HEK293T (cell line): ENCODE measurements at places on chromosomes 13 and 19.
A peak's percentile ranks its signal among the peaks of the same experiment; 100 is the strongest.

DNA sequence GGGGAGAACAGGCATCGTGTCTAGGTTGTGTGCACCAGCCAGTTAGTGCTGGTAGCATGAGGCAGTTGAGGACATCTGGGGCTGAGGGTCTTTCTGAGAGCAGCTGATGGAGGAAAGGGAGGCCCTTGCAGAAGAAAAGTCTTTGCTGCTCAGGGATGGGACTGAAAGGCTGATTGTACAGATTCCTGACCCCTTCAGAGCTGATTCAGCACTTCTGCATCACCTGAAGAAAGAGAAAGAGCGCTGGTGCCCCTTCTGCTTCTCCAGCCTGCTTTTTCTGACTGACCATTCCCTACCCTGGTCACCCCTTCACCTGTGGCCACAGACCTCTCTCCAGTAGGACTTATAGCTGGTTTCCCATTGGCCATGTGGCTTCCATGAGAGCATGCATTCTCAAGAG is 476.2 kb downstream of the TSHZ3 start:
- no peak for DNase-seq

DNA sequence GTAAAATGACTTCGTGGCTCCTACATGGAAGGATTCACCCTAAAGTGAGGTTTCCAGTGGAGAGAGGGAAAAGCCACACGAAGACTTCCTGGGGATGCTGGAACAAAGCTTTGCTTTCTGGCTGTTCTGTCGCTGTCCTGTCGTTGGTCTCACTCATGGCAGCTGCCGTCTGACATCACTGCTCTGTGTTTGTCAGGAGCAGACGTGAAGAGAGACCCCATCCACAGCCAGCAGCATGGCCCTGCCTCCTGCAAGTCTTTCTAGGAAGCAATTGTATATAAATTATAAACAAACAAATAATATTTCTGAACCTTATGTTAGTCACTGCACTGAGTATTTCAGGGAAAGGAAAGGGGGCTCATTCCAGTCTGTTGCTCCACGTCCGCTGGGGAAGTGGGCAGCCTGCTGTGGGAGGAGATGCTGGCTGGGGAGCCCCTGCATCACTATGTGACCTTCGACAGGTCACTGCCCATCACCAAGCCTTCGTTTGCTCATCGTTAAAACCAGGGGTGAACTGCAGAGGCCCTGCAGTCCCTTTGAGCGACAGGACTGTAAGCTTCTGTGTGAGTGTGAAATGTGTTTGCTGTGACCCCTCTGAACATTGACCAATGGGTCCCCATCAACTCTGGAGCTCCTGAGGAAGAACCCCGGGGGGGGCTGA is 151.0 kb downstream of the DCT start:
- DNase-seq = no peak

- no peak for DNase-seq
Measured at GRCh38 chr13:52695856-52696255, 43.2 kb downstream of the SUGT1 start.

DNA sequence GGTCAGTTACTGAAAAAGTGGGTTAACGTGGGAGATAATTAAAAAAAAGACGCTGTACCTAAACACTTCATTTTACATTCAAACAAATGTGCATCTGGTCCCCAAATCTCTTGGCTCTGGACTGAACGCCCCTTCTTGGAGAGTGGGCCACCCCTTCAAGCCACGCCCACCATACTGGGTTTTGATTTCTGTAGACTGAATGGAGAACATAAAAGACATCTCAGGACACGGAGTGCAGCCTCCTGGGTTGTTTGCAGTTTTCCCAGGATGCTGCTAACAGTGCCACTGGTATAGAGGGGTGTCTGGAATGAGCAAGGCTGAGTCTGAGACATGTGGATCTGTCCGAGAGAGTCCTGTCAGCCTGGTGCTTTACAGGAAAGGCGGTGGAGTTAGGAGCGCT is 10.6 kb downstream of the TFDP1 start:
- DNase-seq = no peak

DNA sequence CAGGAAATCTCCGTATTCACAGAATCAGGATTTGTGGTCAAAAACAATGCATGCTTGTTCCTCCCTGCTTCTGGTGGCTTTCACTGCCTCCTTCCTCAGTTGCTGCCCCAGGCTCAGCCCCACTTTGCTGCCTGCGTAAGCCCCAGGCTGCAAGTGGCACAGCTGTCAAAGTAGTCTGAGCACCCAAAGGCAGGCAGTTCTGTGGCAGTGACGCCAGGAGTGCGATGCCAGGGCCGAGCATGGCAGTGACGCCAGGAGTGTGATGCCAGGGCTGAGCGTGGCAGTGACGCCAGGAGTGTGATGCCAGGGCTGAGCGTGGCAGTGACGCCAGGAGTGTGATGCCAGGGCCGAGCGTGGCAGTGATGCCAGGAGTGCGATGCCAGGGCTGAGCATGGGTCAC is 77.3 kb upstream of the GPR183 start:
- DNase-seq = no peak

GRCh38 chr13:108940121-108940520 is 310.7 kb downstream of the MYO16 start:
- DNase-seq = no peak

GRCh38 chr19:16435238-16435917 is 36.4 kb downstream of the EPS15L1 start:
- no peak for DNase-seq

GRCh38 chr13:113877149-113877990 is 13.5 kb upstream of the GAS6 start:
- DNase-seq = no peak

DNA sequence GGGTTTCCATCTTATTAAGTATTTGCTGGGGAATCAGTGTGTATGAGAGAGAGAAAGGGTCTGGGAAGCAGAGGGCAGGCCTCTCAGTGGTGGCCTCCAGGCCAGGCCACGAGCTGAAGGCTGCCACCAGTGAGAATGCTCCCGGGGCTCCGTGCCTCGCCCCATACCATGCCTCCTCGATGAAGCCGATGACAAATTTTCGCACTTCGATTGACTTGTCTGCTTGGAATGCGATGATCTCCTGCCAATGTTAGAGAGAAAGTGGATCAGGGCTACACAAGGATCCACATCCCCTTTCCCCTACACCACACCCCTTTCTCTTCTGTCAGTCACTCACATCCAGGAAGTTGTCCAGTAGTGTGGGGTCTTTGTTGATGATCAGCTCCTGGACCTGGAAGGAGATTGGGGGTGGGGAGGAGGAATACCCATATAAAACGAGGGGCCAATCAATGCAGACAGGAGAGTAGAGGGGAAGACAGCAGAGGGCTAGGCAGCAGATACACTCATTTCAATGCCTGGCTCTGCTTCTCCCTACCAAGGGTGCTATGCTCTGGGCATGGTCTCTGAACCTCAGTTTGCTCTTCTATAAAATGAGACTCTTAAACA is 10.7 kb downstream of the SYMPK start:
- DNase-seq = no peak

GRCh38 chr19:5341448-5341820 is 822 bp upstream of the PTPRS start:
- no peak for DNase-seq

DNA sequence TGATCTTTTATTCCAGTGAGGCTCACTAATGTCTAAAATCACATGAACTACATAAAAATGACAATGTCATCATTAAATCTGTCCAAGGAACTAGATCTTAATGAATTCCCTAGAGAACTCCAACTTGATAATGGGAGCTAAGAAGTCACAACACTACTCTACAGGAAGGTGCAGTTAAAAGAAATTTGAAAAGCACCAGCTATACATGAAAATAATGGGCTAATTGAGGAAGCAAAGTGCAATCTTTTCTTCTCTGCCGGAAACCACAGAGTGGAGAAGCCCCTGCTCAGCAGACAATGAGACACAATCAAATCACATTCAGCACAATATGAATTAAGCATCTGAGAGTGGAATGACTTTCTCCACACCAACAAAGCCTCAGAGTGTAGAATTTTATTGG is 261.7 kb downstream of the LHFPL6 start:
- DNase-seq = no peak

DNA sequence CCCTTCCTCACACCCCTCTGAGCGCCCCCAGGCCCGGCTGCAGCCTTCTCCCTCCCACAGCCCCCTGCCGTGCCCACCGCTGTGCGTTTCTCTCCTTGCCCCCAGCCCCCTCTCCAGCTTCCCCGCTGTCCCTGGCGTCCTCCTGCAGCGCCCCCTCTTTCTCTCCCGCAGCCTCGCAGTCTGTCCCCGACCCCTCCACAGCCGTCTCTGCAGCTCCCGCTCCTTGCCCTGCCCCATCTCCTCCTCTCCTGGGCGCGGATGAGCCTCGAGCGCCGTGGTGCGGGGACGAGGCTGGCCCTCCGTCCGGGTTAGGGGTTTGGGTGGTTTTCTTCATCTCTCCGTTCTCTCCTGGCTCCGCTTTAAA is 1.1 kb downstream of the KMT5C start:
- no peak for DNase-seq

DNA sequence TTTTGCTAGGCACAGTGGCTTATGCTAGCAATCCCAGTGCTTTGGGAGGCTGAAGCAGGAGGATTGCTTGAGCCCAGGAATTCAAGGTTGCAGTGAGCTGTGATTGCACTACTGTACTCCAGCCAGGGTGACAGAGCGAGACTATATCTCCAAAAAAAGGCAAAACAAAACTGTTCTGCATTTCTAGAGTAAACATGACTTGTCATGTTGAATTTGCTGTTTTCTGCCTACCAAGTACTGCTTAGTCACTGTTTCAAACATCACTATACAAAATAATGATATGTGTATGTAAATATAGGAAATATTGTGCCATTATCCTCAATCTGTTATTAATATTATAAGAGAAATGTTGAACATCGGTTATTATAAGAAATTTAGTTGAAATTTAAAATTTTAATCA is 9.2 kb downstream of the RFC3 start:
- no peak for DNase-seq

- no peak for DNase-seq
Measured at GRCh38 chr19:46404753-46405468, 8.5 kb downstream of the CCDC8 start.

GRCh38 chr19:271856-272255 is 19.3 kb downstream of the PLPP2 start:
- DNase-seq = no peak

GRCh38 chr19:47663435-47663910 is 49.7 kb upstream of the EHD2 start:
- no peak for DNase-seq

- DNase-seq = no peak
Measured at GRCh38 chr13:41383386-41383785, 72.3 kb downstream of the NAA16 start.

DNA sequence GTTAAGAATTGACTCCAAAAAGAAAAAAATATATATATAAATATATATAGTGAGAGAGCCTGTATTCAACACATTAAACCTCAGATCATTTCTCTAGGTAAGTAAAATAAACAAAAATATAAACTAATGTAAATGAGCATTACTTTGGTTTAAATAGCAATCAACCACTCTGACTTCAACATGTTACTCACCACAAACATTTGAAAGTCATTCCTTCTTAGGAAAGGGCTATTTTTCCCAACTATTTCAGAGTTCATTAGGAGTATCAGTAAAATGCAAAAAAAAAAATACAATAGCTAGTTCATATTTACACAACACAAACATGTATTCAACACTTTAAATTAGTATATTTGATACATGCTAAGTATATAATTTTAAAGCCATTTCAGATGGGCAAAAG is 40.5 kb downstream of the KLF12 start:
- no peak for DNase-seq

DNA sequence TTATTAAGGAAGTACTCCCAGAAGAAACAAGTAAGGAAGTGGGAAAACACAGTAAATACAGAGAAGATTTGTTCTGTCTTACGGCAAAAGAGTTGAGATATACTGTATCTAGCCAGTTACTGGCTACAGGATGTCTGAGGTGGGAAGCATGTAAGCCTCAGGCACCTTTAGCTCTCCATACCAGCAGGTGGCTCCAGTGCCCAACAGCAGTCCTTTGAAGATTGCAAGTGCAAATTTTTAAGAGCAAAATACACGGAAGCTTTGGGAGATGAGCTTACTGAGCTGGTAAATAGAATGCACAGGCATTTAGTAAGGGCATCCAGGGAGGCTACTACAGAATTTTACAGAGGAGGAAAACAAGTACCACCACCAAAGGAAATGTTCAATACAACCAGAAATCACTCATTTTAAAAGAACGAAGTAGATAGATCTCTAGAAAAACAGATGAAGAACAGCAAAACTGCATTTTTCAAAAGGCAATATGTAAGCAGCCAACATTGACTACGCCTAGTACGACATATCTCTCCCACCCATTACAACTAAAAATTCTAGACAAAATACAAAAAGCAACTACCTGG is 57.9 kb upstream of the VSTM2B start:
- peak; percentile 23 for DNase-seq

DNA sequence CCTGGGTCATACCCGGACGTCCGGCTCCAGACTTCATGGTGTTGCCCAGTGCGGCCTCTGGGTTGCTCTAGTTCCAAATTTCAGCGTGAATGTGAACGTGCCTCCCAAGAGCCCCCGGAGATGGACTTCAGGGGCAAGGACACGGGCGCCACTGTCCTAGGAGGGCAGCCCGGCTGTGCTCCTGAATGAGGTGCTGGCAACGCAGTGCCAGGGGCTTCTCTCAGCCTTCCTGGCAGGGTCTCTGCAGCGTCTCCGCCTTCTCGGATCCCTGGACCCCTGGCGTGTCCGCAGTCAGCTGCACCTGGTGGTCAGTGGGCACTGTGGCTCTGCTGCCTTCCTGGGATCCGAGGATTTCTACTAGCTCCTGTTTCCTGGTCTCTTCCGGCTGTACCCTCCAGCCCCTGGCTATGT is 101.7 kb upstream of the MCF2L start:
- no peak for DNase-seq

DNA sequence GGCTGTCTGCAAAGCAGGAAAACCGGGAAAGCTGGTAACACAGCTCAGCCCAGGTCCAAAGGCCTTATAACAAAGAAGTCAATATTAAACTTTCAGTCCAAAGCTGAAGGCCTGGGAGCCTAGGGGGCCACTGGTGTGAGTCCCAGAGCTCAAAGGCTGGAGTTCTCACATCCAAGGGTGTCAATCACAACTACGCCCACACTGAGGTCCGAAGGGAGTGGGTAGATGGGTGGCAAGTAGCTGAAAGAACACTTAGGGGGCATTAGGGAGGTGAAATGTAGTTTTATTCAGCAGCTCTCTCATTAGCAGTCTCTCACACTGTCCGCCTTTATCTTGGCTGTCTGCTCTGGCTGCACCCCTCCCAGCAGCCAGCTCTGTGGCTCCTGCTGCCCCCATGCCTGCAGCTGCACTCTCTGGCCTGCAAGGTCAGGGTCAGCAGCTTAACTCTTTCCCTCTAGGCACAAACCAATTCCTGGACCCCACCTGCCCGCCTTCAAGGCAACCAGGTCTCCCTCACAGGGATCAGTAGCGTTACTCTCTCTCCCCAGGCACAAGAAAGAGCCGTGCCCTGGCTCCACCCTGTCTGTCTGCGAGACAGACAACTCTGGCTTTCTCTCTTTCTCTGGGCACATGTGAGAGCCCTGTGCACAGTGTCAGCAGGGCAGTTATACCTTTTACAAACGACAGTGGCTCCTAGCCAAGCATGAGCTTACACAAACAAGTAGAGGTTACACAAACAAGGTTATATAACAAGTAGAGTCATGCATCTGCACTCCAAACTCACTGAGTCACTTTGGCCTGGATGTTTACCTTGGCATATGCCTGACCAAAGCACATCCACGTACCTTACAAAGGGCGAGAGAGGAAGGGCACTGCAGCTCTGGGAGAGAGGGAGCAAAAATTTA is 249.4 kb upstream of the PCDH20 start:
- no peak for DNase-seq

- no peak for DNase-seq
Measured at GRCh38 chr13:44749906-44750305, 173.8 kb upstream of the TSC22D1 start.
